CD8-positive, alpha-beta memory T cell (primary cell): ENCODE measurements at places on chromosomes 5 and 9. TPM values are rescaled to one million over a fixed set of nuclear protein-coding genes. Genes with fewer than 3 reads are reported as not detected.
A peak's percentile ranks its signal among the peaks of the same experiment; 100 is the strongest.

Gene APBA1
- 0.09 TPM for total RNA-seq

- H3K27ac ChIP-seq: no peak overlapping the region
- no peak overlapping the region for H3K4me3 ChIP-seq
- no peaks in the 10 kb centered on the region for H3K36me3 ChIP-seq
- peak; percentile 21 for DNase-seq
- peaks cover 32% of the 10 kb centered on the region for H3K4me1 ChIP-seq
- no peaks in the 10 kb centered on the region for H3K27me3 ChIP-seq
These were observed 12.7 kb downstream of the KCTD16 start for GRCh38 chr5:144183254-144183889.

DNA sequence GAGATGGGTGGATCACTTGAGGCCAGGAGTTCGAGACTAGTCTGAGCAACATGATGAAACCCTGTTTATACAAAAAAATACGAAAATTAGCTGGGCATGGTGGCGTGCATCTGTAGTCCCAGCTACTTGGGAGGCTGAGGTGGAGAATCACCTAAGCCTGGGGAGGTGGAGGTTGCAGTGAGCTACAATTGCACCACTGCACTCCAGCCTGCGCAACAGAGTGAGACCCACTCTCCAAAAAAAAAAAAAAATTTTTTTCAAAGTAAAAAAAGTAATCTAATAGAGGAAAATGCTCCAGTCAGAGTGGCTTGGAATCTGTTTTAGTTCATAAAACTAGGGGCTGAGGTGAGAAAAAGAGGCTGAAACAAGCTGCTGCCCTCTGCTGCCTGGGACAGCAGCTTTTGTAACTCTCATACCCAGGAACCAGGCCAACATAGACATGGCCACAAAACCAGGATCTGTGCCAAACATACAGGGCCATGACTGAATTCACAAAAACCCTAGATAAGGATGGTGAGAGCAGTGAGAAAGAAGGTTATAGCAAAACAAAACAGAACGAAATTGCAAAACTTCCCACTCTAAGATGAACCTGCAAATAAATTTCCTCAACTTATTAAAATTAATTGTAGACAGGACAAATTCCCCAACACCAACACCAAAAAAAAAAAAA lies 13.1 kb upstream of the DCAF12 start:
- no peak for DNase-seq
- no peaks in the 10 kb centered on the region for H3K36me3 ChIP-seq
- H3K27me3 ChIP-seq: no peaks in the 10 kb centered on the region
- H3K4me3 ChIP-seq: no peak overlapping the region

- H3K27ac ChIP-seq: no peak overlapping the region
- DNase-seq: no peak
- no peak overlapping the region for H3K4me3 ChIP-seq
- H3K27me3 ChIP-seq: no peaks in the 10 kb centered on the region
- no peaks in the 10 kb centered on the region for H3K36me3 ChIP-seq
- H3K4me1 ChIP-seq: no peaks in the 10 kb centered on the region
These were observed 131.2 kb downstream of the ROR2 start for GRCh38 chr9:91818647-91819403.

GRCh38 chr9:130041648-130042405 lies 1.2 kb downstream of the FNBP1 start:
- DNase-seq: no peak
- H3K4me1 ChIP-seq: peaks cover 44% of the 10 kb centered on the region
- peak overlapping the region; percentile 94 for H3K4me3 ChIP-seq
- no peaks in the 10 kb centered on the region for H3K36me3 ChIP-seq
- peak overlapping the region; percentile 86 for H3K27ac ChIP-seq

- H3K36me3 ChIP-seq: no peaks in the 10 kb centered on the region
- H3K4me1 ChIP-seq: no peaks in the 10 kb centered on the region
- H3K27ac ChIP-seq: no peak overlapping the region
- no peak overlapping the region for H3K4me3 ChIP-seq
- no peaks in the 10 kb centered on the region for H3K27me3 ChIP-seq
These were observed 1.9 kb downstream of the FGF1 start for GRCh38 chr5:142683881-142684505.

DNA sequence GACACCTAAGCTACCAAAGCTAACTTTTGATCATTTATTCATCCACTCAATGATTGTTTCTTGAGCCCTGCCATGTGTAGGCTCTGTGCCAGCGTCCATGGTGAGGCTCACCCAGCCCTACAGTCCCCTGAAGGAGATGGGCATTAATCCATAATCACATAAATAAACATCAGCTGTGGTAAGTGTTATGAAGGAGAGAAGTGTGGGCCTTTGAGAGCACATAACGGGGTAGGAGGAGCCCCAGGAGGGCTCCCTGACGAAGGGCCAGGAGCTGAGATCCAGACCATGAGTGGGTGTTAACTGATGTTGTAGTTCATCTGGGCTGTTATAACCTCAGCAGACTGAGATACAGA lies 53.9 kb upstream of the AFAP1L1 start:
- H3K4me3 ChIP-seq: no peak overlapping the region
- DNase-seq: no peak
- no peaks in the 10 kb centered on the region for H3K36me3 ChIP-seq
- H3K27ac ChIP-seq: no peak overlapping the region
- H3K27me3 ChIP-seq: no peaks in the 10 kb centered on the region
- H3K4me1 ChIP-seq: no peaks in the 10 kb centered on the region

DNA sequence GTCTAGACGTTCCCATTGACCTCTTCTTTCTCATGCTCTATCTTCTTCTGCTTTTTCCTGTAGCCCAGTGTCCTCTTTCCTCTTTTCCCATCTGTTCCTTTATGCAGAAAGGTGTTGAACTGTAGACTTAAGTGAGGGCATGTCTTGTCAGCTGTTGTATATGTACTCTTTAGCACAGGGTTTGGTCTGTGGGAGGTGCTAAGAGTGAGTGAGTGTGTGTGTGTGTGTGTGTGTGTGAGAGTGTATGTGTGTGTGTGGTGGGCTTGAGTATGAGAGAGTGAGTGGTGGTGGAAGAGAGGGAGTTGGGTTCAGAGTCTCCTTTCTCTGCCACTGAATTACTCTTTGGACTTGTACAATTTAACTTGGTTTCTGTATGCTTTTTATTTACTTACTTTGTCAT lies 10.3 kb upstream of the ROPN1L start:
- DNase-seq: no peak
- H3K4me1 ChIP-seq: no peaks in the 10 kb centered on the region
- no peak overlapping the region for H3K27ac ChIP-seq
- H3K27me3 ChIP-seq: no peaks in the 10 kb centered on the region
- peaks cover 47% of the 10 kb centered on the region for H3K36me3 ChIP-seq

Gene GRXCR2
- not detected for total RNA-seq

Gene MRPS27
- total RNA-seq: 91.9 TPM

- no peak overlapping the region for H3K27ac ChIP-seq
- peaks cover 15% of the 10 kb centered on the region for H3K4me1 ChIP-seq
- H3K4me3 ChIP-seq: no peak overlapping the region
- H3K36me3 ChIP-seq: peaks cover 3% of the 10 kb centered on the region
- H3K27me3 ChIP-seq: peaks cover 3% of the 10 kb centered on the region
These were observed 3.5 kb upstream of the TMED9 start for GRCh38 chr5:177588413-177588909.

DNA sequence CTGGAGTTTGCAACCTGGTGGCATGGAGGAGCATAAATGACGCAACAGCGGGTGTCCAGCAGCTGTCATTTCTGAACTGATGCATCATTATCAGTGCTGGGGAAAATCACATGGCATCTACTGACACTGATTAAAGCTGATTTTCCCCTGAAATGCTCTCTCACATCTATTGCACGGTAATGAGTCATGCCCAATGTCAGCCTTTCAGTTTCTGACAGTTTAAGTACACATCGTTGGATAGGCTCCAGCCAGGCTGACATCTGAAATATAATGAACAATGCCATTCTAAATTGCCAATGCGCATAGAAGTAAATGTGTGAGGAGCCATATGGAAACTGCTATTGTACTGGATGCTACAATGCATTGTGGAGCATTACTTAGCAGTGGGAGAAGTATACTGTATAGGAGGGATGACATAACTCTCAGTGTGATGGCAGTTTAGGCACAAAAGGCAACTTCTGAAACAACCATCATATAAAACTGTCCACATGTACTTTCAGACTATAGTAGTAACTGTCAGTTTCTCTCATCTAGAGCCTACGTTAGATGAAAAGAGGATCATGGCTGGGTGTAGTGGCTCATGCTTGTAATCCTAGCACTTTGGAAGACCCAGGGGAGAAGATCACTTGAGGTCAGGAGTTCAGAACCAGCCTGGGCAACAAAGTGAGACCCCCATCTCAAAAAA lies 389.3 kb upstream of the DMAC1 start:
- H3K36me3 ChIP-seq: no peaks in the 10 kb centered on the region
- DNase-seq: no peak
- H3K4me3 ChIP-seq: no peak overlapping the region
- no peaks in the 10 kb centered on the region for H3K4me1 ChIP-seq
- H3K27me3 ChIP-seq: no peaks in the 10 kb centered on the region

GRCh38 chr5:90845723-90846554 lies 287.3 kb downstream of the ADGRV1 start:
- no peaks in the 10 kb centered on the region for H3K27me3 ChIP-seq
- no peak for DNase-seq
- no peaks in the 10 kb centered on the region for H3K36me3 ChIP-seq
- no peak overlapping the region for H3K4me3 ChIP-seq

Gene LAMC3
- total RNA-seq: 0.04 TPM

Gene PCDHA1
- not detected for total RNA-seq

Gene OR1Q1
- not detected for total RNA-seq

DNA sequence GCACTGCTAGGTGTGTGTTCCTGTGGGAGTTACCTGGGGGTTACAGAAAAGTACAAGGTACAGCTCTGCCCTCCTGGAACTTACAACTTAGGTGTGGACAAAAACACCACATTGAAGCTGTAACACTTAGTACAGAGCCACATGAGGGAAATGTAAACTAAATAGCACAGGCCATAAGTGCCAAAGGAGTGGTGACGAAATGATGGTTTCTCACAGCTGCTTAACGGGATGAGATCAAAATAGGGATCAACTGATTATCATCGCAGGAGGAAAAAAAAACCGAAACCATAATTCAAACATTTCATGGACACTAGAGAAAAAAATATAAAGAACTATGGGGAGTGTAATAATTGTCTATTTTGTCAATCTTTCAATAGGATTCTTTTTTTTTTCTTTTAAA lies 5.9 kb downstream of the LIX1 start:
- H3K4me3 ChIP-seq: no peak overlapping the region
- no peak for DNase-seq
- H3K36me3 ChIP-seq: no peaks in the 10 kb centered on the region
- H3K27ac ChIP-seq: no peak overlapping the region
- peaks cover 3% of the 10 kb centered on the region for H3K4me1 ChIP-seq

- H3K27ac ChIP-seq: no peak overlapping the region
- DNase-seq: no peak
- H3K27me3 ChIP-seq: no peaks in the 10 kb centered on the region
- H3K36me3 ChIP-seq: no peaks in the 10 kb centered on the region
- H3K4me3 ChIP-seq: no peak overlapping the region
- H3K4me1 ChIP-seq: no peaks in the 10 kb centered on the region
These were observed 75.9 kb upstream of the PRR16 start for GRCh38 chr5:120388016-120388781.

DNA sequence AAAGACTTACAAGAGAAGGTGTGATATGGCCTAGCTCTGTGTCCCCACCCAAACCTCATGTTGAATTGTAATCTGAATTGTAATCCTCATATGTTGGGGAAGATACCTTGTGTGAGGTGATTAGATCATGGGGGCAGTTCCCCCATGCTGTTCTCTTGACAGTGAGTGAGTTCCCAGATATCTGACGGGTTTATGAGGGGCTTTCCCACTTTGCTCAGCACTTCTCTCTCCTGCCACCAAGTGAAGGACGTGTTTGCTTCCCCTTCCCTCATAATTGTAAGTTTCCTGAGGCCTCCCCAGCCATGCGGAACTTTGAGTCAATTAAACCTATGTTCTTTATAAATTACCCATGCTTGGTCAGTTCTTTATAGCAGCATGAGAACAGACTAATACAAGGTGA lies 49.0 kb downstream of the CDO1 start:
- DNase-seq: no peak
- H3K27me3 ChIP-seq: no peaks in the 10 kb centered on the region
- no peak overlapping the region for H3K27ac ChIP-seq
- H3K4me3 ChIP-seq: no peak overlapping the region

DNA sequence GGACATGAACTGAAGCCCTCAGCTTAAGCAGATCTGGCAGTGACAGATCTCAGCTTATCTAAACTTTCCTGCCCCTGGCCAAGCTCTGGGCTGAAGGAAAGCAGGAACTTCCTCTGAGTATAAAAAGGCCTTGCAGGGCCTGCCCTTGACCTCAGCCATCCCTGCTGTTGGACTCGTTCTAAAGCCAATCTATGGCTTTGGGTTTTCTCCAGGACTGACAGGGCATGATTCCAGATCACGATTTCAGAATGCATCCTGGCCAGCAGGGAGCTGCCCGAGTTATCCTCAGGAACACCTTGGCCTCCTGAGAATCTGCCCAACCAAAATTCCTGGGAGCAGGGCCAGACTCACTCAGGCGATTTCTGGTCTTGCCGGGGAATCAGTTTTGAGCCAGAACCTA lies 502.7 kb downstream of the TLE4 start:
- H3K4me1 ChIP-seq: no peaks in the 10 kb centered on the region
- H3K36me3 ChIP-seq: no peaks in the 10 kb centered on the region
- H3K27ac ChIP-seq: no peak overlapping the region
- H3K4me3 ChIP-seq: no peak overlapping the region
- no peaks in the 10 kb centered on the region for H3K27me3 ChIP-seq

Gene TPRN
- total RNA-seq: 15.1 TPM

Gene SNCB
- not detected for total RNA-seq

GRCh38 chr5:19497229-19497815 lies 490.7 kb downstream of the CDH18 start:
- no peaks in the 10 kb centered on the region for H3K36me3 ChIP-seq
- no peak for DNase-seq
- H3K4me3 ChIP-seq: no peak overlapping the region
- H3K4me1 ChIP-seq: no peaks in the 10 kb centered on the region

DNA sequence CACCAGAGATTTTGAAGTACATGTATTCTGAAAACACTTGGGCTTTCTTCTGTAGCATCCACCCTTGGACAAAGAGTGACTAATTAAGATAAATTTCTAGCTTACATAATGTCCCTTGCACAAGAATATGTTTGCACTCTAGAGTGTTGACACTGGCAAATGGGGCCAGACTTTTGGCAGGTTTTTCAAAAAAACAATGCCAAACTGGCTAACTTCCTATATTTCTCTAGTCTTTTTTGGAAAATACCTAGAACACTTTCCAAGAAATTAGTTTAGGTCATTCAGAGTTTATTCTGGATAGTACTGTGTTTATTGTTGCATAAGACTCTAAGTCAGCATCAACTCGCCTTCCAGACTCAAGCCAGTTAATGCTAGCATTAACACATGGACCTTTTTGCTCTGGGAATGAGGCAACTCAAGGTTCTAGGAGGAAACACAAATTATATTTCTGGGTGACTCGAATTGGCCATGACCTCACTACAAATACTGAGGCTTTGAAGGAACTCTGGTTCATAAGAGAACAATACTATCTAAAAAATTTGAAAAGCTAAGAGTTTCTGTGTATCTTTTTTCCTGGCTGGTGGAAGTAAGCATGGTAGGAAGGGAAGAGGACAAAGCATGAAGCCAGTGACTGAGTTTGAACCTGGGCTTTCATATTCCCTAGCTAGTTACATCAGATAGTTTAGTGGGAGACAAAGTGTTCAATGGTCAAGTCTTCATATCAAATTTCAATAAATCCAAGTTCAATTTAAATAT lies 101.6 kb downstream of the NREP start:
- H3K4me1 ChIP-seq: no peaks in the 10 kb centered on the region
- no peak for DNase-seq
